ENCODE measurements at places on chromosomes 5 and 9. TPM values are rescaled to one million over a fixed set of nuclear protein-coding genes. Genes with fewer than 3 reads are reported as not detected.

Gene TAF7
- 71.7 TPM for total RNA-seq

Gene APBB3
- 12.2 TPM for total RNA-seq

DNA sequence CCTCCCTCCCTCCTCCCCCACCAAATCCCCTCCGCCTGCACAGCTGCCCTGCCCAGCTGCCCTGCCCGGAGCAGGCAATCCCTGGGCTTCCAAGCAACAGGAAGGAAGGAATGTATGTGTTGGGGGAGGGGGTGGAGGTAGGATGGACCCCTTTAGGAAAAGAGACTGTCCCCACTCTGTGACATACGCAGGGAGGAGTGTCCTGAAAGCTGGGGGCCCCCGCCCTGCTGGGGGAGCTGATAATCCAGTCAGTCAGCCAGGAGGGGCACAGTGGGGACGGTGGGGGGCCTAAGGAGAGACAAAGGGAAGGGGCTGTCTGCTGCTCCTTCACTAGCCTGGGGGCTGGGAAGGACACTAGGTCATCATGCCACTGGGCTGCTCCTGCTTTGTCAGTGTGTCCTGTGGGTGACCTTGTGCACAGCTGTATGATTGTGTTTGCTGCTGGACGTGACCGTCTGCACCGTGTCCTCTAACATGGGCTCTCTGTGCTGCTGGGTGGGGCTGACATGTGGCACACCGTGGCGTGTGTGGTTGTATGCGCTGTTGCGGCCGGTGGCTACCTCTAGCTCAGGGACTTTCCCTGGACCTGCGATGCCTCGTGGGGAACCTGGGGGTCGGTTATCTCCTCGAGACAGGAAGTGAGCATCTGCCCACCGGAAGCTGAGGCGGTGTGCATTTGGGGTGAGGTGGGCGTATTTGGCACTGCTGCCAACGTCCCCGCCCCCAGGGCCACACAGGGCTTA, 3.0 kb downstream of the N4BP3 start:
- DNase-seq, result no peak

Gene LPCAT1
- total RNA-seq, result 42.8 TPM

Gene PTGS1
- 30.5 TPM for total RNA-seq

GRCh38 chr5:76737846-76738245, 21.9 kb downstream of the F2R start:
- DNase-seq, result no peak

DNA sequence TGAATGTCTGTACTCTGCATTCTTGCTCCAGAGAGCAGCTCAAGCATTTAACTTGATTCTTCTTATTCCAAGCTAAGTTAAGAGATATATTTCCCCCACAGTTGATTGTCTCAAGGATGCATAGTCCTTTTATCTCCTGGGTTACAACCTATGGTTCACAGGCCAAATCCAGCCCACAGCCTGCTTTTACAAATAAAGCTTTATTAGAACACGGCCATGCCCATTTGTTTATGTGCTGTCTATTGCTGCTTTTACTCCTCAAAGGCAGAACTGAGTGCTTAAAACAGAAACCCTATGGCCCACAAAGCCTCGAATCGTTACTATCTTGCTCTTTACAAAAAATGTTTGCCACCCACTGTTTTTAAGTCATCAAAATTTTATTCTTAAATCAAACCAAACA, 25.8 kb downstream of the TBC1D2 start:
- DNase-seq, result no peak

DNA sequence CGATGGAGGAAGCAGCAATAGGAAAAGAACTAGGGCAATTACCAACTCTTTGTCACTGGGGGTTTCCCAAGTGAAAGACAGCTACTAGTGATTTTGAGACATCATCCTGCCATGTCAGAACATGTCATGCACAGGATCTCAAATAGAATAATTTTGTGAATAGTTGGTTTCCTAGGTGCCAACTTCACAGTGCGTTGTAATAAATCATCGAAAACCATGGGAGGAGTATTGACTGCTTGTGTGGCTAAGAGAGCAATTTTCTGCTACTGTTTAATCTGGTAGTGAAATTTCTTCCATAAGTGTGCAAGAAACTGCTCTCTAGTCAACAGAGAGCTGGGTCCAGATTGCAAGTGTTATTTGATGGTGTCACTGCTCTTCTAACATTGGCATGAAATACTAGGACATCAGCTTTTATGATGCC, 168.6 kb downstream of the NNT start:
- DNase-seq, result no peak

GRCh38 chr5:139342423-139342723, 719 bp downstream of the PAIP2 start:
- no peak for DNase-seq

DNA sequence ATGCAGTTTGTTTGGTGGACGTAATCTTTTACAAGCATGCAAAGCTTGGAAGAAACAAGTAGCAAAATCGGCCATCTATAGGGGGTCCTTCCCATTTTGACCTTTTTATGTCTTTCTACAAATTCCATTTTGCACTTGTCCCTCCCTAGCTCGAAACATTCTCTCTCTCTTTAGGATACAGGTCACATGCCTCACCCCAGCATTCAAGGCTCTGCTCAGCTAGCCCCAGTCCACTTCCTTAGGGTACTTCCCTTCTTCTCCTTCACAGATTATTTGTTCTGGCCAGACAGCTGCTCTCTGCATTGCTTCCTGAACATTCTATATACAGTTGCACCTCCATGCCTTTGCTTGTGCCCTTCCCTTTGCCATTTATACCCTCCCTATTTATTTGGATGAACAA, 31.7 kb upstream of the TRIM14 start:
- DNase-seq, result no peak

DNA sequence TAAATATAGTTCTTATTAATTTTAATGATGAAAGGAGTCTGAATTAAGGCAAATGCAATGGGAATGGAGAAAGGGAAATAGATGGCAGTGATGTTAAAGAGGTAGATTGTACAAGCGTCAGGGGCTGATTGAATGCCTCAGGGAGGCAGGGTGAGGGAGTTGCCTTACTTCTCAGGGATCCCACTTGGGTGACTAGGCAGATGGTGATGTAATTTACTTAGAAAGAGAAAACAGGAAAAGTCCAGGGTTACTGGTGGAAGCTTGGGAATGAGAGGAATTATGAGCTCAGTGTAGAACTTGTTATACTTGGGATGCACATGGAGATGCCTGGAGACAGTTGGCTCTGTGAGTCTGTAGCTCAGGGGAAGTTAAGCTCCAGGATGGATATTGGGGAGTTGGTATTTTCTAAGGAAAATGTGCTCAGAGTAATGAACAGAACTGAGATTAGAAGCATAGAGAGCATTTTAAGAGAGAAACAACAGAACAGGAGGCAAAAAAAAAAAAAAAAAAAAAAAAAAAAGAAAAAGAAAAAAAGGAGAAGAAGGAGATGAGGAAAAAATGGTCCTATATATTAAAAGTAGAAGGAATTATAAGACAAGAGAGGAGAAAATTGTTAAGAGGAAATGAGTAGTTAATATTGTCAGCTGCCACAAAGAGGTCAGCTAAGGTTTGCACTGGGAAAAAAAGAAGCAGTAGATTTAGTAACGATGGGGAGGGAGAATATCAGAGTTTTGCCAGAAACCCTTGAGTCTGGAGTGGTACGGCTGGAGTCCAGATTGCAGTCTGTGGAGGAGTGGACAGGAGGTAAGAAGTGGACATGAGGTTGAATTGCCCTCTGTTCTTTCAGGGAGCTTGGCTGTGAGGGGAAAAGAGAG, 88.0 kb upstream of the ELL2 start:
- DNase-seq, result peak; percentile 70

- no peak for DNase-seq
These were observed 29.4 kb upstream of the PDCL start for GRCh38 chr9:122857815-122858214.

DNA sequence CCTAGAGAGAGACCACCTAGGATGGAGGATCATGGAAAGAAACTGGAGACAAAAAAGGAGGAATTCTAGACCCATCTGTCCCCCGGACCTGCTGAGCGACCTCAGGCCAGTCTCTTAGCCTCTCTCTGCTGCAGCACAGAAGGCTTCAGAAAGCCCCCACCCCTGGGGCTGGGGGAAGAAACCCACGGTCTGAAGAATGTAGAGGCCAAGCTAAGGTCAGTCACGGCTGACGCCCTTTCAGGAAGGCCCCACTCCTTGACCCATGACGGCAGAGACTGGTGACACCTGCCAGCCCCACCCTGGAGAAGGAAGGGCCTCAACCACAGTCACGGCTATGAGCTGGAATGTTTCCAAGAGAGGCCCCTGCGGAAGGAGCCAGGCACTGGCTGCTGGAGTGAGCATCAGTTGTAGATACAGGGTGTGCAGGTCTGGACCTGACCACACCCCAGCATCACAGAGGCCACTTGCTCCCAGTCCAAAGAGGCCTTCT, 120.5 kb upstream of the BOD1 start:
- no peak for DNase-seq

DNA sequence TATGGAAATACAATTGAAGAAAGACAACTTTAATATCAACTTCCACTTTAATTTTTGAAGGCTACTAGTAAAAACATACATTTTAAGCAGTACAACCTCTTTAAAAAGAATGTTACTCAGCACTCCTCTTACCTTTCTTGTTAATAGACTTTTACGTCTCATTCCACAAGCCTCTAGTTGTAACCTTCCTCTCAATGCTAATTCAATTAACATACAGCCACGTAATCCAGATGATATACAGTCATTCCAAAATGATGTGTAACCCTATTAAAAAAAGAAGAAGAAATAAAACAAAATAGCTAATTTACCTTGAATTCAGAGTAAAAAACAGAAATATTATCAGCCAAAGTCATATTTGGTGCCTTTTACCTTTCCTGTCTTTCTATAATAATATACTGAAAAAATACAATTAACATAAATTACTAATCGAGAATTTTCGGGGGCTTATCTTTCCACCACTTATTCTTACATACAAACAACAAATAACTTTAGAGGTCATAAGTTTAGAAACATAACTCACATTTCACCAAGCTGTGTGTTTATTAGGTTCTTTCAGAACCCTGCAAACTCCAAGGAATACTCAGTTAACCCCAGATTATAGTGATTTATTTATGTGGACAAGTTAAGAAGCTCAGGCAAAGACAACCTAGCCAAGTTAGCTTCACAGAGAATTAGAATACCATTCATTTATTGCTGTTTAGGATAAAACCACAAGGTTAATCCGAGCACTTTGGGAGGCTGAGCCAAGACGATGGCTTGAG, 30.3 kb downstream of the GOLPH3 start:
- DNase-seq, result no peak

DNA sequence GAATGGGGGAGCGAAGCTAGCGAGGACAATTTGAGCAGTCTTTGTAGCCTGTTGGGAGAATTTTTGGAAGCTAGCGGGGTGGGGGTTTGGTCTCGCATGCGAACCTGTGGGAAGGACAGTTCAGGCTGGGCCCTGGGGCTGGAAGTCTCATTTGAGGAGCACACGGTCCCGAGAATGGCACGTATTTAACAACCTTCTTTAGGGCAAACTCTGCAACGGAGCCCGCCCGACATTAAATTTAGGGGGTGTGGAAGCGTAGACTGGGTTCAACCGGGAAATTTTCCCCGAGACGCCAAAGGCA, 35.2 kb upstream of the NFIB start:
- DNase-seq, result no peak

- DNase-seq, result no peak
These were observed 145.8 kb downstream of the TMEM232 start for GRCh38 chr5:110580625-110581024.

Gene LCN12
- not detected for total RNA-seq

DNA sequence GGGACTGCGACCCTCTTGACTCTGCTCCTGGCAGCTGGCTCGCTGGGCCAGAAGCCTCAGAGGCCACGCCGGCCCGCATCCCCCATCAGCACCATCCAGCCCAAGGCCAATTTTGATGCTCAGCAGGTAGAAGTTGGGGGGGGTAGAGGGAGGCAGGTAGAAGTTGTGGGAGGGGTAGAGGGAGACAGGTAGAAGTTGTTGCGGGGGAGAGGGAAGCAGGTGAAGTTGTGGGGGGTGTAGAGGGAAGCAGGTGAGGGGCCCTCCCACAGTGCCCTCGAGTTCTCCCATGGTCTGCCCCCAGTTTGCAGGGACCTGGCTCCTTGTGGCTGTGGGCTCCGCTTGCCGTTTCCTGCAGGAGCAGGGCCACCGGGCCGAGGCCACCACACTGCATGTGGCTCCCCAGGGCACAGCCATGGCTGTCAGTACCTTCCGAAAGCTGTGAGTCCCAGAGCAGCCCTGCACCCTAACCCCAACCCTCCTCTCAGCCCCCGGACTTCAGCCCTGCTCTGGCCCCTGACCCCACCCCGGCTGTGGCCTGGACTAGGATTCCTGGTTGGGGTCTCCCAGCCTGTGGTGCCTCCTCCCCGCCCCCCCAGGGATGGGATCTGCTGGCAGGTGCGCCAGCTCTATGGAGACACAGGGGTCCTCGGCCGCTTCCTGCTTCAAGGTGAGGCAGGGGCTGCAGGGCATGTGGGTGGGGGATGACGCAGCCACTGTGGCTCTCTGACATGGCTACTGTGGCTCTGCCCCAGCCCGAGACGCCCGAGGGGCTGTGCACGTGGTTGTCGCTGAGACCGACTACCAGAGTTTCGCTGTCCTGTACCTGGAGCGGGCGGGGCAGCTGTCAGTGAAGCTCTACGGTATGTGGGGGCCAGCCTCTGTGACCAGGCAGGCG, 537 bp downstream of the C8G start:
- DNase-seq, result no peak

DNA sequence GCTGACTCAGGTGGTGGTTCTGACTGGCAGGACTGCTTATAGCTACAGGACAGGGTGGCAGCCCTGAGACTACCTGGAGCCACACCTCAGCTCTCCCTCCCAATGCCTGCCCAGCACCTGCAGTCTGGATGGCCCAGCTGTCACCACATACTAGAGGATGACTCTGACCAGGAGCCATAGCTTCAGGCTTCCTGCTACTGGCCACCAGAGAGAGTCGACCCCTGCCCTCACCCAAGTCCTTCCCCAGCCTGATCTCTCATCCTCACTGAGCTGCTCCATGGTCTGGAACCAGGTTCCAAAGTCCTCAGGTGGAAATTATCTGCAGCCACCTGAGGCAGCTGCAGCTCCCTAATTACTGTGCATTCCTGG, 25.6 kb upstream of the TDRD7 start:
- DNase-seq, result no peak

DNA sequence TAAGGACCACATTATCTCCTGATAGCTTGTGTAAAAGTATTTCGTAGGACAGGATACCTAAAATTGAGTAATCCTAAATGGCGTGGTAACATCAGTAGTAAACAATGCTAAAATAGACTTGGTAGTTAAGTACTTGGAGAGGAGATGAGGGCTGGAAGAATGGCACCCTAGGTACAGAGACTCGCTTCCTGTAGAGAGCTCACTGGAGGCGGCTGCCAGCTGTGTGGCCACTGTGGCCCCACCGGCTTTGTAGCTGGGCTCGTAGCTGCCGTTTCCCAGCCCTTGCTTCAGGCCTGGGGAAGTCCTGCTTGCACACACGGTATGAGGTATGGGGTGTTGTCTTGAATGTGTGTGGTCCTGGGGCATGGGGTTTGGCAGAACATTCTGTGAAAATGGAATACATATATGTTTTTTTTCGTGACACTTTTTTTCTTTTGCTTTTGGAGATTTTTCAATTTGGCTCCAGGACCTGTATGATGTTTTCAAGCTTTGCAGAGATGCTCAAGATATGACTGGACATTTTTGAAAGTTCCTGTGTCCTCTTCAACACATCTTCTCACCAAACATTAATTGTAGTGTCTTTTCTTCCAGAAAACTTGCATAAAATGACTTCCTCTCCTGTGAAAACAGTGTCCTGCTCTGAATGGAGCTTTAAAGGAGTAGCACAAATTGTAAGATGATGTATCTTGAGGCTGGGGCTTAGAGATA, 58.0 kb downstream of the RCL1 start:
- no peak for DNase-seq

Data from HFFc6 (cell line).